ENCODE measurements at places on chromosomes 13 and 19. TPM values are rescaled to one million over a fixed set of nuclear protein-coding genes. Genes with fewer than 3 reads are reported as not detected.

Gene ZSWIM4
- 6.9 TPM for total RNA-seq

Gene SOHLH2
- total RNA-seq: not detected

DNA sequence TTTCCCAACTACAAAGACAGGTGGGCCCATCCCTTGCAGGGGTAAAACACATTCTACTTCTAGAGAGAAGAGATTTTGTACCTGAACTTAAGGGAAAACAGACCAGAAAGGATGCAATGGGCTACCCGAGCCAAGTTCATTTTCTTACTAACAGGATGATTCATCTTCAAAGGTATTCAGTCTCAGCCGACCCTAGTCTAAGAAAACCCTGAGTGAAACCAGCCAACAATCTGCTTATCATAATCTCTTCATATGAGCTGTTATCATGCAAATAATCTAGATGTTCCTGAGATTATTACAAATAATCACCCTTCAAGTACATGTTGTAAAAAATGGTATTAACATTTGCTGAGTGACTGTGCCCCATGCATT lies 15.6 kb downstream of the PABPC3 start:
- no peak for DNase-seq

DNA sequence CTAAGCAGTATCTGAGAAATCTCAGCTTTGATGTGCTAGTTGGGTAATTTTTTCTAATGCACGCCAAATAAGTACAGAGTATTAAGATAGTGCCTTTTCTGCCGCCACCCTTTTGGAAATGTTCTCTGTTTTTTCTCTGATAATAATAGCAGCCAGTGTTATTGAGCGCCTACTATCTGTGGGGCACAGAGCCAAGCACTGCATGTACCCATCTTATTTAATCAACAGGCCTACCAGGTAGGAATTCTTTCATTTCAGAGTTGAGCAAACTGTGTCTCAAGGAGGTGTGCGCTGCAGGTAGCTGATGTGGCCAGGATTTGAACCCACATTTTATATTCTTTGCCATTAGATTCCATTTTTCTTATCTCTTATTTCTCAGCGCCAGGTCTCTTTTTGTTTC lies 1.4 kb downstream of the EPN1 start:
- DNase-seq: no peak

- no peak for DNase-seq
Observed at GRCh38 chr13:96769874-96770273, 224.4 kb downstream of the OXGR1 start.

GRCh38 chr19:35094656-35095055 lies 21.0 kb upstream of the FXYD3 start:
- DNase-seq: no peak

DNA sequence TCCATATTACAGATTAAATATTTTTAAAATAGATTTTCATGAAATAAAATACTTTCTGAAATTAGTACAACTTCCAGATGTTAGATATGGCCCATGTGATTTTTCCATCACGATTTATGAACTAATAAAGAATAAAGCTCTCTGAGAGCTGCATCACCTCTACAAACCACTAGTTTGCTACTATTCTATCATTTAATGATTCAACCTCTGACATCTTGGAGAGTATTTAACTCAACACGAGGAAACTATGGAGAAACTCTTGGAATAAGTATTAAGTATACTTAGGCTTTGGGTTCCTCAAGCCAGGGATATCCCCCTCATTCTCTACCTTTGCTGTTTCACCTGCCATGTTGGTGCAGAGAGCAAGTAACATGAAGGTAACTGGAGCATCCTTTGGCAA lies 55.7 kb downstream of the DACH1 start:
- no peak for DNase-seq
